ENCODE measurements at places on chromosomes 5 and 9. TPM values are rescaled to one million over a fixed set of nuclear protein-coding genes. Genes with fewer than 3 reads are reported as not detected.

DNA sequence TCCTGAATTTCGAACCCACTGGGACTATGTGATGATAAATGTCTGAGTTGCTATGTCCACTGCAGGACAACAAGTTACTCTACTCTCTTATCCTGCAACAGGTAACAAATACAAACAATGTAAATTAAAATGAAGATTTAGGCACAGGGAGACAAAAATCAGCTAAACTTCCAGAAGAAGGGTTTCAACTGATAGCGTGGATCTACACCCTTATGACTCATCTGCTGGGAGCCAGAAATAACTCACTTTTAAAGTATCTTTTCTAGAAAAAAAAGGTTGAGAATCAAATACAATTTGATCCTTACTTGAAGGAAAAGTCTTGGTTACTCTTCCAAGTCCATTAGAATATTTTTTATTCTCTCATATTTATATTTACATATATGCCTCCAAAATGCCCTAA, 21.4 kb downstream of the PJA2 start:
- DNase-seq: no peak
- peaks cover 23% of the 10 kb centered on the region for H3K4me1 ChIP-seq
- H3K27ac ChIP-seq: no peak overlapping the region
- no peak overlapping the region for H3K4me3 ChIP-seq

SH3RF2 gene
- 11.5 TPM for total RNA-seq

C9orf40 gene
- 4.0 TPM for total RNA-seq

- H3K27ac ChIP-seq: no peak overlapping the region
- peaks cover 36% of the 10 kb centered on the region for H3K36me3 ChIP-seq
- H3K4me3 ChIP-seq: no peak overlapping the region
- H3K27me3 ChIP-seq: no peaks in the 10 kb centered on the region
These were observed 64.5 kb downstream of the RCL1 start for GRCh38 chr9:4857163-4857810.

DNA sequence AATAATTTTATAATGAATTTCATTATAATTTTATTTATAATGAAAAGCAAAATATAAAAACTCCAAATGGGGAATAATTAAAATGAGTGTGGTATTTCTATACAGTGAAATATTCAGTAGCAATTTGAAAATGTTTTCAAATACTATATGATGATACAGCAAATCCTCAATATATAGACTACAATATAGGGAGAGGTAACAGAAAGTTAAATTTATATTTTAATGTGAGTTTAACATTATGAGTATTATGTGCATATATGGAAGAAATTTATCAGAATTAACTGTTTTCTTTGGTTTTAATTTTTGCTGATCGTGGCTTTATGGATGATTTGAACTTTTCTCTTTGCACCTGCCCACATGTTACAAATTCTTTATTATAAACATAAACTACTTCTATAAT, 500.9 kb upstream of the ARRDC3 start:
- no peak for DNase-seq
- no peaks in the 10 kb centered on the region for H3K27me3 ChIP-seq
- no peak overlapping the region for H3K4me3 ChIP-seq
- H3K36me3 ChIP-seq: no peaks in the 10 kb centered on the region

TOPORS gene
- 15.4 TPM for total RNA-seq

DNA sequence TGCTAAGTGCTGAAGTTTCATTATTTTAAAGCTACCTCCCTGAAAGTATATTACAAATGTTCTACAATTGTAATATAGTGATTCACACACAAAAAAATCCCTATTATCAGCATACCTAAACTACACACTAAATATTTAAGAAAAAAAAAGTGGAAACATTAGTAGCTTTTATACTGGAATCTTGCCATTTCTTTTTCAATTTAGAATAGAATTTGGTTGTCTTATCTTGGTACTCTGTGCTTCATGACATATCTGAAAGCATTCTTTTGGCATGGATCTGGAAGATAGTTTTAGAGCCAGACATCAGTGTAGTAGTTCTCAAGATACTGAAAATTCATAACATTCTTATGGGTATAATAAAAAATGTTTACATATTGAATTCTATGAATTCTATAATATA, 35.0 kb downstream of the SLC1A3 start:
- no peak for DNase-seq
- no peak overlapping the region for H3K4me3 ChIP-seq
- no peak overlapping the region for H3K27ac ChIP-seq
- H3K4me1 ChIP-seq: no peaks in the 10 kb centered on the region
- no peaks in the 10 kb centered on the region for H3K36me3 ChIP-seq

- H3K4me1 ChIP-seq: no peaks in the 10 kb centered on the region
- no peak for DNase-seq
- no peaks in the 10 kb centered on the region for H3K36me3 ChIP-seq
- H3K4me3 ChIP-seq: no peak overlapping the region
- H3K27me3 ChIP-seq: no peaks in the 10 kb centered on the region
- no peak overlapping the region for H3K27ac ChIP-seq
These were observed 121.9 kb upstream of the STK32A start for GRCh38 chr5:147112899-147113298.

FIBCD1 gene
- 1.3 TPM for total RNA-seq

DNA sequence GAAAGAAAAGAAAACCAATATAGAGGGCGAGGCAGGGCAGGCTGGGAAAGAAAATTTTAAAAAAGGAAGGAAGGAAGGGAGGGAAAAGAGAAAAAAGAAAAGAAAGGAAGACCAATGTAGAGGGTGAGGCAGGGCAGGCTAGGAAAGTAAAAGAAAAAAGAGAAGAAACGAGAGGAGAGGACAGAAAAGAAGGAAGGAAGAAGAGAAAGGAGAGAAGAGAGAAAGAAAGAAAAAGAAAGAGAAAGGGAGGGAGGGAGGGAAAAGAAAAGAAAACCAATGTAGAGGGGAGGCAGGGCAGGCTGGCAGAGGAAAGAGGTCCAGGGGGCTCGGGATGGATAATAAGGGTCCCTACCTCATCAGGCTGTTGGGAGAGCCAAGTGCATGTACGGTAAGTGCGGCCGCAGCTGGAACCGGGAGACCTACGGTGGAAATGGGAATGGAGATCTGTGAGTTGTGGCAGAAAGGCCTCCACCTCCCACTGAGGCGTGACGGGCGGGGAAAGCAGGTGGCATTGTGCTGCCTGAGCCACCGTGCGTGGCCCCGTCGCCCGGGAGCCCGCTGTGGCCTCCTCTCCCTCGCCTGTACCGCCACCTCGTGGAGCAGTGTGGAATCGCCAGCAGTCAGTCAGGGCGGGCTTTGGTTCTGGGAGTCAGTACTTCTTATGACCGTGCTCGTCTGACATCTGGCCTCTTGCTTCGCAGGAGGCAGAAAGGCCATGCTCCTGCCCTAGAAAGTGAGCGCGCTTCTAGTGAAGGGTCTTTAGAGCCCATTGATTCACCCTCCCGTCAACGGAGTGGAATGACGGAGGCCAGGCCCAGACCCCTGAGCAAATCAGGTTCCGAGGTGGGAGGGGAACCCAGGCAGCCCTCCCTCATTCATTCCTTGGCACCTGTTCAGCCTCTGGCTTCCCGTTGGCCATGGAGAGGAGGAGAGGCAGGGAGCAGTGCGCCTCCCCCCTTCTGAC, 10.4 kb upstream of the NHP2 start:
- no peaks in the 10 kb centered on the region for H3K36me3 ChIP-seq
- no peak overlapping the region for H3K4me3 ChIP-seq
- H3K27ac ChIP-seq: no peak overlapping the region
- peak; percentile 88 for DNase-seq

DNA sequence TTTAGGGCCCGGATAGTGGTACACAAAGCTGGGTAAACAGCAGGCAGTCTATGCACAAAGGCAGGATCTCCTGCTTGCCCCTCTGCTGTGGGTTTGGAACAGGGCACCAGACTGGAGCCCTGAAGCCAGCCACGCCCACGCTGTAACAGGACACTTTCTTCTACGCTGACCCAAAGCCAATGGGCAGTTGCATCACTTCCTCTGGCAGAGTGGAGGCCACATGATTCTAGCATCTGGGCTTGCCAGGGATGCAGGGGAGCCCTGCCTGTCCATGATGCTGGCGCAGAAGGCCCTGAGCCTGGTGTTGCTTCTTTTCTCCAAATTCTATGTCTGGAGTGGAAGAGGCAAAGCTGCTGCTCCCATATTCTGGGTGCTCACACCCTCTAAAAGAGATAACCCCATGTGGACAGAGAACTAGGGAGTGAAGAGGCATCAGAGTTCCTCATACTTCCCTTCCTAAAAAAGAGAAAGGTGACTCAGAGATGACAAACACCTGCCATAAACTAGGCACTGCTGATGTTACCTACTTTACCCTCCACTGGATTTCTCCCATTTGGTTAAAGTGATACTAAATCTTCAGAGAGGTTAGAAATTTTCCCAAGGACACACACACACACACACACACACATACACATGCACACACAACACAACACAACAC, 260.3 kb upstream of the KLF4 start:
- no peaks in the 10 kb centered on the region for H3K27me3 ChIP-seq
- no peaks in the 10 kb centered on the region for H3K36me3 ChIP-seq
- H3K4me1 ChIP-seq: peaks cover 27% of the 10 kb centered on the region
- DNase-seq: peak; percentile 86
- peak overlapping the region; percentile 65 for H3K27ac ChIP-seq

SLC46A2 gene
- total RNA-seq: 13.7 TPM

GRCh38 chr9:91164724-91165520, 196.8 kb downstream of the AUH start:
- H3K27ac ChIP-seq: peak overlapping the region; percentile 18
- peaks cover 50% of the 10 kb centered on the region for H3K4me1 ChIP-seq
- no peaks in the 10 kb centered on the region for H3K36me3 ChIP-seq
- peak; percentile 79 for DNase-seq
- no peaks in the 10 kb centered on the region for H3K27me3 ChIP-seq
- no peak overlapping the region for H3K4me3 ChIP-seq

PCA3 gene
- not detected for total RNA-seq
